ENCODE measurements at places on chromosomes 16 and 17.

- DNase-seq, result no peak
These were observed 82.9 kb downstream of the GAS7 start for GRCh38 chr17:10115536-10115932.

- no peak for DNase-seq
These were observed 394.8 kb downstream of the KCNJ2 start for GRCh38 chr17:70564006-70564620.

DNA sequence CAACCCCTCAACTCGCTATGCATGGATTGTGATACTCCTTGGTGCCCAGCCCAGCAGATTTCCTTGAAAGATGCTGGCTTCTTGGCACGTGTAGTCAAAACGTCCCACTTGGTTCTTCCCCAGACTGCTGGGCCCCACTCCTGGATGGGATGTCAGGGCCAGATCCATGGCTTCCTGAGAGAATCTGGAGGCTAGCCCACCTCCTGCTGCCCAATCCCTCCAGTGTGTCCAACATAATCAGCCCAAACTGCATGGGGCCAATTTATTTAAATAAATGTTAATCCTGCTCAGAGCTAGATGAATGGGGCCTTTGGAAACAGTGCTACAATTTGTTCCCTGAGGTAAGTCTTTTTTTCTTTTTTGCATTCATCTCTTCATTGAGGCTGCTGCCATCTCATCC, 49.4 kb downstream of the WSB1 start:
- DNase-seq, result no peak

GRCh38 chr16:20242568-20243255, 84.6 kb downstream of the GP2 start:
- DNase-seq, result no peak

DNA sequence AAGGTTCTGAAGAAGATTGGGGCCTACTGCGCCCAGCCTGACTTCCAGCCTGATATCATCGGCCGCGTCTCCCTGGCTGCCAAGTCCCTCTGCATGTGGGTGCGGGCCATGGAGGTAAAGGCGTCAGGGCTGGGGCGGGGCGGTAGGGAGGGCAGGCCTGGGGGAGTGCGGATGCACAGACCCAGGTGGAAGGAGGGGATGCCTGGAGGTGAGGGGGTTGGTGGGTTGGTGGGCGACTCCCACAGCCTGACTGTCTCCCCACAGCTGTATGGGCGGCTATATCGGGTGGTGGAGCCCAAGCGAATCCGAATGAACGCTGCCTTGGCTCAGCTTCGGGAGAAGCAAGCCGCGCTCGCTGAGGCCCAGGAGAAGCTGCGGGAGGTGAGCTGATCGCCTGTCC, 26.8 kb upstream of the KDM6B start:
- DNase-seq, result no peak

- no peak for DNase-seq
These were observed 71.3 kb downstream of the SOX9 start for GRCh38 chr17:72191921-72192799.

GRCh38 chr16:75192606-75193264, 14.2 kb downstream of the CTRB2 start:
- no peak for DNase-seq

- no peak for DNase-seq
These were observed 225.0 kb downstream of the C16orf78 start for GRCh38 chr16:49598383-49599170.

DNA sequence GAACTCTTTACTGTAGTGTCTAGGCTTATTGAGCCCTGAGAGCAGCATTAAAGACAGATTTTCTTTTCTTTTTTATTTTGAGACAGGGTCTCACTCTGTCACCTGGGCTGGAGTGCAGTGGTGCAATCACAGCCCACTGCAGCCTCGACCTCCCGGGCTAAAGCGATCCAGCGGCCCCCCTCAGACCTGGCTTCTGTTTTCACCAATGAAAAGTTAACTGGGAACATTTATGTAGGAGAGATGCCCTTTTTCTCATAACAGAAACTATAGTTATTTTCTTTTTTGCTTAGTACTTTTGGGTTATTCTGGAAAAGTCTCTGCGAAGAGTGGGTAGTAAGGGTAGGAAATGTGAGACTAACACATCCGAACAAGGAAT, 1.5 kb downstream of the MAP1LC3B start:
- DNase-seq, result no peak

DNA sequence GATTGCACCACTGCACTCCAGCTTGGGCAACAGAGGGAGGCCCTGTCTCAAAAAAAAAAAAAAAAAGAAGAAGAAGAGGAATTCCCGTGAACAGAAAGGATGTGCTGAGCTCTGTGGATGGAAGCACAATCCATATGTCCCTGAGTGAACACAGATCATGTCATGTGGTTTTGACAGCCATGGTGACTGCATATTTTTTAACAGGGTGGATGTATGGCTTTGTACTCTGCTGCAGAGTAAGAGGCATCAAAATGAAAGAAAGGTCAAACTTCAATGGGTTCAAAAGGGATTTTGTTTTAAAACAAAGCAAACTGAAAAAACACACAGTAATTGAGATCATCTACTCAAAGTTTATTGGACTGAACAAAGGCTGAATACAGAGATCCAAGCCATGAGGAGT, 31.5 kb downstream of the MXRA7 start:
- DNase-seq, result no peak

GRCh38 chr16:53282975-53283946, 151.0 kb upstream of the RBL2 start:
- no peak for DNase-seq

DNA sequence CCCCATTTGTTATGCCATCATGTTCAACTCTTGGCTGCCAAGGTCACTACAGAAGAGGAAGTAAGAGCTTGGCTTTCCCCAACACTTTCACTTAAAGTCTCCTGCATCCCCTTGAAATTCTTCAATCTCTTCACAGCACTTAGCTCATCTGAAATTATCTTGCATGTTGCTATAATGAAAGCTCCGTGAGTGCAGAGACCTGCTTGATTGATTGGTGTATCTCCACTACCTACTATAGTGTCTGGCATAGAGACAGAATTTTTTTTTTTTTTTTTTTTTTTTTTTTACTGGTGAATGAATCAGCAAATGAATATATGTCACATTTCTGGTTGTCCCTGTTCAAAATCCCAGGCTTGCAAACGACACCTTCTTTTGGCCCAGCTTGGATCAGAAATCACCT, 1.9 kb upstream of the SDR42E1 start:
- DNase-seq, result no peak

DNA sequence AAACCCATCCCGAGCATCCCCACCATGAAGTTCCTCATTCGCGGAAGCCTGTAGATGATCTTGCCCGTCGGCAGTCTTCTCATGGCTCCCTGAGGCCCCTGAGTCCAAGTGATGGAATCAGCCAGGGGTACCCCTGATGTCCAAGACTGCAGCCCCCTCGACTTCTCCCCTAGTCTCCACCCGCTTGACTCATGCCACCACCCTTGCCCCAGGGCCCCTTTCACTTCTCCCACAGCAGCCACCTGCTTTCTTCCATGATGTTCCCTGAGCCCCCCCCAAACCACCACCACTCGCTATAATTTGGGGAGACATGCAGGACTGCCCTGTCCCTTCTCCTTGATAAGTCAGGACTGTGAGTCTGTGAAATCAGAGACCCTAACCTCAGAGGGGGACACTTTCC, 11.4 kb downstream of the BEAN1 start:
- no peak for DNase-seq

- no peak for DNase-seq
These were observed 3.8 kb downstream of the TTYH2 start for GRCh38 chr17:74217037-74217730.

DNA sequence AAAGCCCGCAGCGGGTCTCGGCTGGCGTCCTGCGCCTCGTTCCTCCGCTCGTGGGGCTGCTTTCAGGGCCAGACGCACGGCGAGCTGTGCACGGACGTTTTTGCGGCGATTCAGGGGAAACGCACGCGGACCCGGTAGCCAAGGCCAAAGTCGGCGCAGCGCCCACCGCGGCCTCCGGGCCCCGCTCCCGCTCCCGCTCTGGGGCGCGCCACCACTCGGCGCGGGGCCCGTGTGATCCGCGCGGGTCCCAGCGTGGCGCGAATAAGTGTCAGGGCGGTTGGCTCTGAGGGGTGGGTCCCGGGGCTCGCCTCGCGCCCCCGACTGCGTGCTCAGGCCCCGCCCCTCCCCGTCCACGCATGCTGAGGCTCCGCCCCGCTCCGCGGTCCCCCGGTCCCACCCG, 694 bp upstream of the TBCD start:
- no peak for DNase-seq

DNA sequence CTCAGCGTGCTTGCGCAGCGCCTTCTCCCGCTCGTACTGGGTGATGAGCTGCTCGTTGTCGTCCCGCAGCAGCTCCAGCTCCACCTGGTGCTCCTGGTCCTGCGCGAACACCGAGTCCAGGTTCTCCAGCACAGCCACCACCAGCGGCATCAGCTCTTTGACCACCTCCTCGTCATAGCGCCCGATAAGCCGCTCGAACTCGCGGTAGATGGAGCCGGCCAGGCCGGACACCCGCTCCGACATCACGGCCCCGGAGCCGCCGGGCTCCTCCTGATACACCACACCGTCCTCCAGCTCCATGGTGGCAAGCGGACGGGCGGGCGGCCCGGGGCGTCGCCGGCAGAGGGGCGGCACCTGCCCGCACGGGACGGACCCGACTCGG, 320 bp downstream of the SPAG9 start:
- peak; percentile 40 for DNase-seq

GRCh38 chr17:16889088-16889465, 82.8 kb downstream of the TNFRSF13B start:
- DNase-seq, result no peak

DNA sequence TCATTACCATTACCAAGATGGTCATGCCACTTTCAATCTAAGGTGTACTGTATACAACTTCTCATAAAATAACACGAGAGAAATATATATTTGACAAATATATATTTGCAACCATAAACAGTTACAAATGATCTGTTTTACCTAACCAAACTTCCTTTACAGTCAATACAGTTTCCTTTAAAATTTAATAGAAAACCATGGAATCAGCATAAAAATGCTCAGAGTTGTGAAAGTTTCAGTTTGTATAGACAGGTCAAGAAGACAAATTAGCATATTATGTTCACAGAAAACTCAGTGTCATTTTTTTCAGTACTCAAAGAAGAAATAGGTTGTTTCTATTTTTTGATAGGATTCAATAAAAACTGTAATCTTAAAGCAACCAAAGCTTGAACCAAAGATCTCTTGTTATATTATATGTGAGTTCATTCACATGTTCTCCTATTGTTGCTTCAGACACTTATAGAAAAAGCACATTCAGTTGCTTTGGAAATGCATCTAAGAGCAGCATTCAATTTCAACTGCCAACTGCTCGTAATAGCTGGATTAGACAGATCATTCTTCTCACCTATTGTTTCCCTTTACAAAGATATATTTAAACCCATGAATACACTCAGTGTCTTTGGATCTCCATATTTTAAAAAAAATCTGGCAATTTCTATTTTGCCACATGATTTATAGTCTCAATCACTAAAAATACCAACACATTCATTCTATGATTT, 15.1 kb downstream of the SSH2 start:
- DNase-seq, result no peak

GRCh38 chr17:1050996-1051925, 54.3 kb downstream of the TIMM22 start:
- DNase-seq, result no peak

GRCh38 chr17:73782641-73783381, 138.6 kb upstream of the SDK2 start:
- no peak for DNase-seq

DNA sequence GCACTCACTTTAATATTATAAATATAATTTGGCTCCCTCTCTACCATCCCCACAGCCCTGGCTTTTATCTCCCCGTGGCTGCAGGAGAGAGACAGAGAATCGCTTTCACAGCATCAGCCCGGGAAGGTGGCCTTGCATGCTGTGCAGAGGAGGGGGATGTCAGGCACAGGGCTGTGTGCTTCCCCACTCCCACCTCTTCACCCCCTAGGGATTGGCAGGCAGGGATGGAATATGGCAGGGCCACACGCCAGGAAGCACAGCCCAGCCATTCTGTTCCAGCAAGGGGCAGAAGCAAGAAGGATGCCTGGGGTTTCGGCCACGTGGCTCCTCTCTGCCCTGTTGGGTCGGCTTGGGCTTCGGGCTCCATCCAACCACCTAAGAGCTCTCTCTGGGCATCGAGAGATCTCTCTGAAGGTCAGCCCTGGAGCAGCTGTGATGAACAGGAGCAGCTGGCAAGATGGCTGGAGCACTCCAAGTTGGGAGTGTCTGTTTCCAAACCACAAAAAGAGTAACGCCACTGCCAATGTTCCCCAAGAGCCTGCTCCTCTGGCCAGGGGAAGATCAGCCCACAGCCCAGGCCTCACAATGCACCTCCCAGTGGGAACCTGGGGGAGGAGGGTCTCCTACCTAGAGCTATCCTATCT, 223.2 kb downstream of the C16orf78 start:
- DNase-seq, result no peak

DNA sequence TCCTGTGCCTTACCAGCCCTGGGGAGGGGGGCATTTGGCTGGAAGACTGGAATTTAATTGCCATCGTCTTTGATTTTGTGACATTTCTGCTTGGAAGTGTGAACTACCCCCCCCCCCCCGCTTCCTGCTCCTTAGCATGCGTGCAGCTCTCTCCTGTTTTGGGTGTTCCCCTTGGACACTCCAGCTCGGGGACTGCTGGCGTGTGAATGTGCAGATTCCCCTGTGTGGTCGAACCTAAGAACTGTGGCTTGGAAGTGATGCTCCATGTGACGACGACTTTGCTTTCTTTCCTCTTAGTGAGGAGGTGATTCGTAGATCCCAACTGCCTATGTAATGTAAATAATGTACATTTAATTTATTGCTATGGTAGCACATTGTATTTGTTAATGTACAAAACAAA, 26.1 kb downstream of the OR1D5 start:
- no peak for DNase-seq

DNA sequence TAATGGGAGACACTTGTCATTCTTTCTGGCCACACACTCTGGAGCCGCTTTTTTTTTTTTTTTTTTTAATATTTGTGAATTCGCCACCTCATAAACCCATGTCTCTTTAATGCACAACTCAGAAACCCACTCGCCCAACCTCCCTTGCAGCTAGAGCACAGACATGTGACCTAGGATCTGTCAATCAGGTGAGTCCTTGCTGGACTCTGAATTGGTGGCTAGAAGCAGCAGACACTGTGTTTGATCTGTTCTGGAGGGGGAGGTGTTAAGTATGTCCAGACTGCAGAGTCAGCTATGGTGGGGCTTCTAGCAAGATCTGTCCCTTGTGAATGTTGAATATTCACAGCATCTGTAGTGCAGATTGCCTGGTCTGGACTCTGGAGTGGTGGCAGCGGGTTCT, 112.1 kb downstream of the PRKCB start:
- no peak for DNase-seq

- no peak for DNase-seq
These were observed 260.5 kb upstream of the IRX3 start for GRCh38 chr16:54547052-54547451.

- no peak for DNase-seq
These were observed 60.9 kb upstream of the TNRC6A start for GRCh38 chr16:24668481-24669061.
